ENCODE measurements at places on chromosomes 4 and X. TPM values are rescaled to one million over a fixed set of nuclear protein-coding genes. Genes with fewer than 3 reads are reported as not detected.

Gene DUSP21
- total RNA-seq, result not detected

Gene MAP7D2
- total RNA-seq, result 2.2 TPM

Gene ZBED1
- total RNA-seq, result 38.7 TPM

Gene HMGB3
- total RNA-seq, result 6.2 TPM

Gene TSPAN7
- total RNA-seq, result 15.5 TPM

Gene VSIG4
- 63.3 TPM for total RNA-seq

Gene SETD7
- total RNA-seq, result 63.6 TPM

Gene ODAM
- total RNA-seq, result not detected

DNA sequence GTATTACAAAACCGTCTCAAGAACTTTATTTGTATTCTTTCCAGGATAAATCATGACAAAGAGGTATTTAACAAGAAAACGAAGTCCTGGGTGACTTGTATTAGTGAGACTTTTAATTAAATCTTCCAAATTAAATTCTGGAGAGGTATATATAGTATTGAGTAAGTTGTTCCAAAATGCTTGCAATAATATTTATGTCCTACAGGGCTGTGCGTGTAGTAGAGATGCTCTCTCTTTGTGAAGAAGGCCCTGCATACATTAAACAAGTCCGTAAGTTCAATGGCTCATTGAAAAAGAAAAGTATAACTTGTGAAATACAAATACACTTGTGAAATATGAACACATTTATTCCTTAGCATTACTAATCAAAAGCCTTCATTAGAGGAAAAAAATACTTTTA, 211.4 kb downstream of the ARHGAP24 start:
- no peaks in the 10 kb centered on the region for H3K4me1 ChIP-seq
- H3K27ac ChIP-seq, result no peak overlapping the region
- H3K36me3 ChIP-seq, result no peaks in the 10 kb centered on the region
- DNase-seq, result no peak
- no peak overlapping the region for H3K4me3 ChIP-seq
- no peaks in the 10 kb centered on the region for H3K27me3 ChIP-seq

GRCh38 chr4:8353158-8353669, 83.7 kb downstream of the HTRA3 start:
- no peaks in the 10 kb centered on the region for H3K27me3 ChIP-seq
- H3K36me3 ChIP-seq, result no peaks in the 10 kb centered on the region
- no peak overlapping the region for H3K4me3 ChIP-seq

DNA sequence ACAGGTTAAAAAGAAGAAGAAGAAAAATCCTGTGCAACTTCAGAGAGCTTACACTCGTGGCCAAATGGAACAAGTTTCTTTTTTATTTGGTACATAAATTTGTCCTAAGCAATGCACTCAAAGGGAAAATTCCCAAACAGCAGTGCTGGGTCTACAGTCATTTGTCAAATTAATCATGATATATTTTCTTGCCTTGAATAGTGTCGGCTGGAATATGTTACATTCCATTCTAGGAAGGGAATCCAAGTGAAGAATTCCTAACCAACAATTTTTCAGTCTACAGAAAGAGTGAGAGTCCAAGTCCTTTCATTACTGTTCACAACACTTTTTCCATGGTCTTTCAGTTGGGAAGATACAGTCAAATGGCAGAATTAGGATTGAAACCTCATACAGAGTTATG, 63.9 kb downstream of the HAND2 start:
- no peak overlapping the region for H3K4me3 ChIP-seq
- no peaks in the 10 kb centered on the region for H3K27me3 ChIP-seq
- H3K4me1 ChIP-seq, result no peaks in the 10 kb centered on the region

DNA sequence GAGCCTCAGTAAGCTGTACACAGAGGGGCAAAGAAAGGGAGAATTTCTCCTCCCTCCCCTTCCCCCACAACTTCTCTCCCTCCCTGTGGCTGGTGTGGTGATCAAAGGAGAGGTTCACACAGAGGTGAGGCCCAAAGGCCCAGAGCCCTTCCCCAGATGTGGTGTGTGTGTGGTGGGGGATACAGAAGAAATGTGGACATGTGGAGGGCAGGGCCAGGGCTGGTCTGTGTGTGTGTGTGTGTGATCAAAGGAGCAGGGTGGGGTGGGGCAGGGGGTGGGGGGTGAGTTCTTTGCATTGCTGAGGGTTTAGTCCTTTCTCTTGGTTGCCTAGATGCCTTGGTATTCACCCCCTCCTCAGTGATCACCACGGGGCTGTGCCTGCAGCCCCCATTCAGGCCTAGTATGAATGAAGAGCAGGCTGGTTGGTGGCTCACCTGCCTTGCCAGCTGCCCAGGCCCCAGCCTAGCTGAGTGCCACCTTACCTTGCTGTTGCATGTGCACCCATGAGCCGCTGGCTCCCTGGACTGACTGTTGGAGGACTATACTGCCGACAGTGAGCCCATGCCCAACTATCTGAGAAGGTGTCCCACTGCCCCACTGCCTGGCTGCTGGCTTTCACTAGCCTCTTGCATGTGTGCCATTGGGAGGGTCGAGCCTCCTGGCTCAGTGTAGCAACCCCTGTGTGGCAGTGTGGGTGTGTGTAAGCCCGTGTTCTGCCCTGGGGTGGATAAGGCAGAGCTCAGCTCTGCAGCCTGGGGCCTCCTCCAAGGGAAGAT, 101.9 kb downstream of the EFNB1 start:
- no peak overlapping the region for H3K4me3 ChIP-seq
- H3K36me3 ChIP-seq, result no peaks in the 10 kb centered on the region
- no peak overlapping the region for H3K27ac ChIP-seq

GRCh38 chrX:22538580-22538979, 265.9 kb downstream of the CBLL2 start:
- H3K36me3 ChIP-seq, result no peaks in the 10 kb centered on the region
- DNase-seq, result no peak
- H3K4me3 ChIP-seq, result no peak overlapping the region

DNA sequence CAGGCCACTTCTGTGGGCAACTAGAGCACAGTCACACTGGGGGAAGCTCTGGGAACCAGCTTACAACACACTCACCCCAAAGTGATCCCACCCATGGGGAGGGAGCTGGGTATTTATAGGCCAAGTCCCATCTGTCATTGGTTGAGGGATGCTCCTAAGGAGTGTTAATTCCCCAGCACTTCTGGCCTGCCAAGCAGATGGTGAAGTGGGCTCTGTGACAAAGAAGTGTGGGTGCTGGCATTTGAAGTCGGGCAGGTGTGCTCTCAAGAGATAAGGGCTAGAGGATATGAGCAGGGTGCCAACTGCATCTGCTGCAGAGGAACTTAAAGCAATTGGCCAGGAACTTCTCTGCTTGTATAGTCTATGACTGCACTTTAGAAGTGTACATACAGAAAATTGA, 30.9 kb downstream of the PTCHD1 start:
- H3K27ac ChIP-seq, result no peak overlapping the region
- H3K36me3 ChIP-seq, result no peaks in the 10 kb centered on the region
- H3K27me3 ChIP-seq, result peaks cover 15% of the 10 kb centered on the region
- no peaks in the 10 kb centered on the region for H3K4me1 ChIP-seq
- no peak for DNase-seq
- H3K4me3 ChIP-seq, result no peak overlapping the region

DNA sequence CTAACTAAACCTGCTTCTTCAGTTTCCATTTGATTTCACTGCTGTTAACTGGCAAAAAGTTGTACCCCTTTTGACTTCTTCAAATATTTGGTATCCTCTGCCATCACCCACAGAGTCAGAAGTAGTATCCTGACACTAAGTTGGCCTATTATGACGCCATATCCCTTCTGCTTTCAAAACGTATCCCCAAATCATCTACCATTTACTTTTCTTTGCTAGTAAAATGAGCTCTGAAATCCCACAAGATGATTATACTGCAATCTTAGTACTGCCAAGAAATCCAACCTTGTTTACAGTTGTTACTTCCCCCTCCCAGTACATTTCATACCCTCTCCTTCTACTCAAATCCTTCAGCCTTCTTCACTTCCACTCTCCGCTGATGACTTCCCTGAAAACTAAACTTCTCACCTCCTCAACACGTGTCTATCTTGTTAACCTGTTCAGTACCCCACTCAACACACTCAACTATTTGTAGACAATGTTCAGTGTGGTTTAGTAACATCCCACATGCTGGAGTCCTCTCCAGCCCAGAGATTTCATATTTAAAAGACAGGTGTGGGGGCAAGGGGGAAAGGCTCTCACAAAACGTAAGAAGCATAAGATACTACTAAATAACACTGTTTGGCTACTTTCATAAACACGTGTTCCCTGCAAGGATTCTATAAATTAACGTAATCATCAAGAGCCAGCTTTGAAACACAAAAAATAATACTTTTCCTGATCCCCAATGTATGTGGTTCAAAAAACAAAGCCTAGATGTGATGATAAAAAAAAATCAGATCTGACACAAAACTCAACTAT, 1.3 kb downstream of the NAF1 start:
- H3K4me3 ChIP-seq, result peak overlapping the region; percentile 82
- H3K36me3 ChIP-seq, result no peaks in the 10 kb centered on the region

DNA sequence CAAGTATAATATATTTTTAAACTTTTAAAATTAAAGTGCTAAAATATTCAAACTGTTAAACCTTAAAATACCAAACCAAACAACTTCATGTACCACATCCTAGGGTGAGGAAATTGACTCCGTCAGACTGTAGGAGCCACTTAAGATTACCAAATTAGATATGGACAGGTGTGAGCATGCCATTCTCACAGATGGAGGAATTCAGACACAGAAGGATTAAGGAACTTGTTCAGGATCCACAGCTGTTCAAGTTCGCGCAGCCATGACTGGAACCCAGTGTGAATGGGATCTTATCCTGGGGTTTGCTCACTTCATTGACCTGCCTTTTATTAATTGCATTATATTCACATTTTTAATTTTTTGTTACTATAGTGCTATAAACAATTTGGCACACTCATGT, 224.9 kb upstream of the PCDH7 start:
- no peak overlapping the region for H3K4me3 ChIP-seq
- DNase-seq, result no peak
- no peaks in the 10 kb centered on the region for H3K4me1 ChIP-seq
- H3K27me3 ChIP-seq, result no peaks in the 10 kb centered on the region
- no peaks in the 10 kb centered on the region for H3K36me3 ChIP-seq

GRCh38 chrX:47483306-47484268, 565 bp upstream of the ZNF41 start:
- peak overlapping the region; percentile 92 for H3K27ac ChIP-seq
- no peak for DNase-seq
- peaks cover 10% of the 10 kb centered on the region for H3K27me3 ChIP-seq
- no peaks in the 10 kb centered on the region for H3K4me1 ChIP-seq
- H3K4me3 ChIP-seq, result peak overlapping the region; percentile 85
- H3K36me3 ChIP-seq, result no peaks in the 10 kb centered on the region

- DNase-seq, result no peak
- no peak overlapping the region for H3K27ac ChIP-seq
- no peaks in the 10 kb centered on the region for H3K27me3 ChIP-seq
- H3K4me1 ChIP-seq, result no peaks in the 10 kb centered on the region
- H3K4me3 ChIP-seq, result no peak overlapping the region
- no peaks in the 10 kb centered on the region for H3K36me3 ChIP-seq
Observed at GRCh38 chr4:69781458-69782418, 21.3 kb upstream of the SULT1B1 start.

DNA sequence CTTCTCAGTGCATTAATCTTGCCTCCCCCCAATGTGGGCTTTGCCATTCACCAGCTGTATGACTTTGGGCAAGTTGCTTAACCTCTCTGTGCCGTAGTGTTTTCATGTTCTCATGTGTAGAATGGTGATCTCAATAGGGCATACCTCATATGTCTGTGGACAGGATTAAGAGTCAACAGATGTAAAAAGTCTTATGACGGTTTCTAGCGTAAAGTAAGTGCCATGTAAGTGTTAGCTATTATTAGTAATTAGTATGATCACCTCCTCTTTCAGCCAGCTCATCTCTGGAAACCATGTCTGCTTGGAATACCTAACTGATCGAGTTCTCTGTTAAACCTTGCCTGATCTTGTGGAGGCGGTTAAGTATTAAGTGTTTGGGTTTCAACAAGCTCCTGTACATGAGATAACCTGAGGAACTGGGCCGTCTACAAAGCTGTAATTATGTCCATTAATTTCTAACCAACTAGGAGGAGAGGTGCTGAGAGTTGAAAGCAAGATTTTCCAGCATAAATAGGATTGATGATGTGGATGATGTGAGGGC, 66.3 kb downstream of the TSC22D3 start:
- H3K4me1 ChIP-seq, result no peaks in the 10 kb centered on the region
- no peaks in the 10 kb centered on the region for H3K36me3 ChIP-seq
- H3K4me3 ChIP-seq, result no peak overlapping the region

DNA sequence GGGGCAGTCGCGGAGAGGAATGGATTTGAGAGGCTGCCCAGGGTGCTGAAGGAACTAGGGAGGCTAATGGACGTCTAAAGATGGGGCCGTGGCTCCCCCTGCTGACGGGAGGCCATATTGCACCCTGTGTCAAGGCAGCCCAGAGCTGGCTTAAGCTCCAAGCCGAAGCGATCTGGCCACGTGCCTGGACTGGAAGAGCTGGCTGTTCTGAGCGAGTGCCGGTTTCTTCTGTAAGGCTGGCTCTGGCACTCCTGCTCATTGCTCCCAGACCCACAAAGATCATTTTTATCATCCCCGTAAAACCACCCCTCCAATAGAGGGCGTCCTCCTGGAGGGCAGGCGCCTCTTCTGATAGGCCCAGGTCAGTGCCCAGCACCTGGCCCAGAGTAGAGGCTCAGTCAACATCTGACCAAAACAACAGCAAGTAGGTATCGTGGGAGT, 5.6 kb downstream of the PNCK start:
- no peak overlapping the region for H3K27ac ChIP-seq
- no peak overlapping the region for H3K4me3 ChIP-seq
- peak; percentile 86 for DNase-seq
- H3K4me1 ChIP-seq, result no peaks in the 10 kb centered on the region
- H3K36me3 ChIP-seq, result no peaks in the 10 kb centered on the region

GRCh38 chrX:39678914-39679313, 418.8 kb downstream of the BCOR start:
- no peak overlapping the region for H3K27ac ChIP-seq
- H3K36me3 ChIP-seq, result no peaks in the 10 kb centered on the region
- DNase-seq, result no peak
- no peak overlapping the region for H3K4me3 ChIP-seq
- peaks cover 44% of the 10 kb centered on the region for H3K27me3 ChIP-seq

DNA sequence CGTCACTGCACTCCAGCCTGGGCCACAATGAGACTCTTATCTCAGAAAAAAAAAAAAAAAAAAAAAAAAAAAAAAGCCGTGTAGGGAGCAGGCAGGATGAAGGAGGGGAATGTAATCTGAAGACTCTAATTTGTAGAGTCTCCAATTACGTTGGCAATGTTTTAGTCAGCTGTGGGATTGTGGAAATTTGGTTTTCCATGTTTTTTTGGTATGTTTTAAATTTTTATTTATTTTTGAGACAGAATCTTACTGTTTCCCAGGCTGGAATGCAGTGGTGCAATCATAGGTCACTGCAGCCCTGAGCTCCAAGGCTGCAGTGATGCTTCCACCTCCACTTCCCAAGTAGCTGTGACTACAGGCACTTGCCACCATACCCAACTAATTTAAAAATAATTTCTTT, 56.5 kb downstream of the NSD2 start:
- H3K36me3 ChIP-seq, result no peaks in the 10 kb centered on the region
- H3K27ac ChIP-seq, result no peak overlapping the region
- no peaks in the 10 kb centered on the region for H3K27me3 ChIP-seq
- no peak for DNase-seq
- no peaks in the 10 kb centered on the region for H3K4me1 ChIP-seq

- H3K36me3 ChIP-seq, result no peaks in the 10 kb centered on the region
- no peaks in the 10 kb centered on the region for H3K27me3 ChIP-seq
- peak; percentile 61 for DNase-seq
- H3K4me1 ChIP-seq, result no peaks in the 10 kb centered on the region
Observed at GRCh38 chr4:54539500-54540029, 118.2 kb upstream of the KIT start.

- no peak overlapping the region for H3K4me3 ChIP-seq
- no peak for DNase-seq
- no peaks in the 10 kb centered on the region for H3K27me3 ChIP-seq
- H3K27ac ChIP-seq, result no peak overlapping the region
- no peaks in the 10 kb centered on the region for H3K4me1 ChIP-seq
Observed at GRCh38 chr4:149531861-149532260, 283.8 kb downstream of the IQCM start.

Measured in breast epithelium (tissue), 4 donors.